ENCODE measurements at places on chromosomes 16 and 17. TPM values are rescaled to one million over a fixed set of nuclear protein-coding genes. Genes with fewer than 3 reads are reported as not detected.

DNA sequence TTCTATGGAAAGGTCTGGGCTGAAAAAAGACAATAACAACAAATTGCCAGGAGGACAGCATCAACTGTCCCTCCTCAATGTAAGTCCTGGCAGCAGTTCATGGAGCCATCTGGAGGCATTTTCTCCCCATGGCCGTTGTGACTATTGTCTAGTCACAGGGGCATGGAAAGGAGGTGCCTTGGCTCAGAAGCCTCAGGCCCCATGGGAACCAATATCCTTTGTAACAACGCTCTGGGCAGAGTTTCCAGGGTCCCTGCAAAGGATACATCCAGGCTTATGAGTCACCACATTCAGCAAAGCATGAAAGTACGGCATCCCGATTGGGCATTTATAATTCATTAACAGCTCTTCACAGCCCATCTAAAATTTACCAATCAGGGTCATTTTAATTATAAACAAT is 85.2 kb downstream of the GLG1 start:
- no peaks in the 10 kb centered on the region for H3K27me3 ChIP-seq
- no peak for DNase-seq
- H3K4me1 ChIP-seq, result no peaks in the 10 kb centered on the region
- no peak overlapping the region for H3K27ac ChIP-seq
- no peaks in the 10 kb centered on the region for H3K36me3 ChIP-seq

DNA sequence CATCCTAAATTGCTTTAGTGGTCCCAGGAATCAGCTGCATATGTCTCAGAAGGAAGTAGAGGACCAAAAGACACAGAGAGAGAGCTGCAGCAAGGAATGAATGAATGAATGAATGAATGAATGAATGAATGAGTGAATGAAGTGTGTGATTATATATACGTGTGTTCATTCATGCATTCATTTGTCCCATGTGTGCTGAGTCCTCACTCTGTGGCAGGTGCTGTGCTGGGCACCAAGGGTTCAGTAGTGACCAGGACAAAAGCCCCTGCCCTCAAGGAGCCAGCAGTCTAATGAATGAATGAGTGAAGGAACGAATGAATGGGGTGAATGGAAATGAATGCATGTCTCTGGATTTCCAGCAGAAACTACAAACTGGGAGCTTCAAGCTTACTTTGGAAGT is 9.4 kb downstream of the CNGB1 start:
- no peaks in the 10 kb centered on the region for H3K36me3 ChIP-seq
- no peaks in the 10 kb centered on the region for H3K27me3 ChIP-seq
- H3K4me3 ChIP-seq, result no peak overlapping the region
- DNase-seq, result no peak

Gene PRAC2
- total RNA-seq, result not detected

DNA sequence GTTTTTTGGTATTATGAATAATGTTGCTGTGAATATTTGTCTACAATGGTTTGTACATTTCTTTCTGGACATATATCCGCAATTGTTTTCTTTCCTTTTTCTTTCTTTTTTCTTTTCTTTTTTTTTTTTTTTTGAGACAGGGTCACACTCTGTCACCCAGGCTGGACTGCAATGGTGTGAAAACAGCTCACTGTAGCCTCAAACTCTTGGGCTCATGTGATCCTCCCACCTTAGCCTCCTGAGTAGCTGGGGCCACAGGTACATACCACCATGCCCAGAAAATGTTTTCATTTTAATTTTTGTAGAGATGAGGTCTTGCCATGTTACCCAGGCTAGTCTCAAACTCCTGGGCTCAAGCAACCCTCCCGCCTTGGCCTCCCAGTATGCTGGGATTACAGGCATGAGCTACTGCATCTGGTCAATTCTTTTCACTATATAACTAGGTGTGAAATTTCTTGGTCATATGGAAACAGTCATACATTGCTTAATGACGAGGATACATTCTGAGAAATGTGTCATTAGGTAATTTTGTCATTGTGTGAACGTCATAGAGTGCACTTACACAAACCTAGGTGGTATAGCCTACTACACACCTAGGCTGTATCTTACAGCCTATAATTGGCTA is 15.2 kb downstream of the IL21R start:
- no peak overlapping the region for H3K27ac ChIP-seq
- H3K36me3 ChIP-seq, result no peaks in the 10 kb centered on the region
- no peaks in the 10 kb centered on the region for H3K4me1 ChIP-seq
- DNase-seq, result no peak
- no peak overlapping the region for H3K4me3 ChIP-seq

DNA sequence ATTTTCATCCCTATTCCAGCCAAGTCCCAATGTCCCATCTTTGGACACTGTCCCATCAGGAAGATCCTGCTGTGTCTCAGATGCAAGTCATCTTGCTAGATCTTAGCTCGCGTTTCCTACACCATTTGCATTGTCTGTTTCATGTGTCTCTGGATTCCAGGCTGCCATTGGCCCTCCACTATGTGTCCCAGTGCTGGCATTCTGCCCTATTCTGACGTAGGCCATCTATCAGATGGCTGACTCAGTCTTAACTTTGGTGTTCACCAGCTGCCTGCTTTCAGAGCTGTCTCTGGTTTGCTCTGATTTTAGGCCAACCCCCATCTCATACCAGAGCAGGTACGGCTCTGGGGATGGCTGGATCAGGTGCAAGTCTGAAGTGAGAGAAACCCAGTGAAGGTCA is 300.9 kb upstream of the ASIC2 start:
- DNase-seq, result no peak
- no peak overlapping the region for H3K27ac ChIP-seq
- peaks cover 10% of the 10 kb centered on the region for H3K4me1 ChIP-seq
- H3K4me3 ChIP-seq, result no peak overlapping the region
- H3K27me3 ChIP-seq, result no peaks in the 10 kb centered on the region

DNA sequence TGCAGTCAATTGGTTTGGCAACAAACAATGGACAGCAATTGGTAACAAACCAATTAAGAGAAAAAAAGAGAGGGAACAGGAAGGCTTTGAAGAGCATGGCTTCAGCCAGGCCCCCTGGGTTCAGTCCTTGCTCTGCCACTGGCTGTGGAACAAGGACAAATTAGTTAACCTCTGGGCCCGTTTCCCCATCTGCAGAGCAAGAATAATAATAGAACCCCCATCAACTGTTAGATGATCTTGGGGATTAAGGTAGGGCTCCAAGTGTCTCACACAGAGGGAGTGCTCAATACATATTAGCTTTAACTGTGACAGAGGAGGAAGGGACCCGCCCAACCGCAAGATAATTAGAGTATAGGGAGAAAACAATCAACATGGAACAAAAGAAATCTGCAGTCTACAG is 55.2 kb downstream of the PECAM1 start:
- no peak overlapping the region for H3K4me3 ChIP-seq
- peaks cover 14% of the 10 kb centered on the region for H3K4me1 ChIP-seq
- H3K27me3 ChIP-seq, result no peaks in the 10 kb centered on the region
- no peaks in the 10 kb centered on the region for H3K36me3 ChIP-seq
- peak overlapping the region; percentile 45 for H3K27ac ChIP-seq

- no peaks in the 10 kb centered on the region for H3K36me3 ChIP-seq
- no peaks in the 10 kb centered on the region for H3K4me1 ChIP-seq
- no peaks in the 10 kb centered on the region for H3K27me3 ChIP-seq
- no peak for DNase-seq
Measured at GRCh38 chr16:77443357-77444146, 8.7 kb upstream of the ADAMTS18 start.

- DNase-seq, result no peak
- no peaks in the 10 kb centered on the region for H3K27me3 ChIP-seq
- H3K36me3 ChIP-seq, result no peaks in the 10 kb centered on the region
- no peak overlapping the region for H3K27ac ChIP-seq
- no peak overlapping the region for H3K4me3 ChIP-seq
Measured at GRCh38 chr16:51756447-51757123, 605.5 kb upstream of the SALL1 start.

Gene UMOD
- not detected for total RNA-seq

Gene MYO15B
- total RNA-seq, result 146 TPM

Gene TBC1D3I
- total RNA-seq, result not detected

GRCh38 chr17:17001874-17002520 is 30.1 kb upstream of the TNFRSF13B start:
- no peaks in the 10 kb centered on the region for H3K36me3 ChIP-seq
- H3K27me3 ChIP-seq, result no peaks in the 10 kb centered on the region
- no peak overlapping the region for H3K27ac ChIP-seq
- DNase-seq, result peak; percentile 74
- H3K4me3 ChIP-seq, result no peak overlapping the region
- H3K4me1 ChIP-seq, result no peaks in the 10 kb centered on the region

DNA sequence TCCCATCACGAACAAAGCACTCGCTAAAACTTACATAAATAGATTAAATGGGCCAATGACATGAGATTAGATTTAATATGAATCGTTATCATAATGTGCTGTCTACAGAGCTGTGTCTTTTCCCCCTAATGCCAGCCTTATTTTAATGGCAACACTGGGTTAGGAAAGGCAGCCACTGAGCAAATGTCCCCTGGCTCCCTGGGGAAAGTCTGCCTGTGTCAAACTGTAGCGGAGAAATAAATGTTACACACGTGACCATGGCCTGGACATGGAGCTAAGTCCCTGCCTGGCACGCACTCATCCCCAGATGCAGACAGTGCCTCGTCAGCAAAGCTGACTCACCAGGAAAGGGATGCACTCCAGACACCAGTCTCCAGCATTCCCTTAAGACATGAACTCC is 61.3 kb upstream of the SDK2 start:
- H3K36me3 ChIP-seq, result no peaks in the 10 kb centered on the region
- DNase-seq, result no peak

GRCh38 chr17:63477480-63478440 is 899 bp downstream of the ACE start:
- no peaks in the 10 kb centered on the region for H3K4me1 ChIP-seq
- H3K27ac ChIP-seq, result no peak overlapping the region
- H3K27me3 ChIP-seq, result no peaks in the 10 kb centered on the region
- H3K36me3 ChIP-seq, result no peaks in the 10 kb centered on the region

DNA sequence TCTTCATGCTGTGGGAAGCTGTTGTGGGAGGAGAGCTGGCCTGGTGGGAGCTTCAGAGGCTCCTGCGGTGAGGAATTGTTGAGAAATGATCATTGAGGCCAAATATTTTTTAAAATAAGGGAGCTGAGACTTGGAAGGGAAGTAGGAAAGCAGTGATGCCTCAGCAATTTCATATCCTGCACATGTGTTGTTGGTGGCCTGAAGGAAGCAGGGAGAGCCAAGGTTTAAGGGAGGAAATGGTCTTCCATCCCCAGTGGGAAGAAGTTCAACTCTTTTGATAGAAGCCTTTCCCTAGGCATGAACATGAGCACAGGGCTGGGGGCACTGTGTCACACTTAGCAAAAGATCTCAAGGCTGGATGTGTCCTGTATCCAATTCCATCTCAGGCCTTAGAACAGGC is at the start of gene CCL14:
CCL14 (minus strand) TSS at position 87 of the 400 bp plus-strand sequence; CDS start at position 7, 80 bp downstream.
- no peak within 1 kb of the TSS for H3K4me3 ChIP-seq
- no peak for DNase-seq
- no peaks in the 10 kb centered on the region for H3K4me1 ChIP-seq

Gene PMFBP1
- not detected for total RNA-seq

Gene CDH16
- total RNA-seq, result not detected

GRCh38 chr17:304461-304860 is 48.1 kb downstream of the RPH3AL start:
- no peaks in the 10 kb centered on the region for H3K4me1 ChIP-seq
- DNase-seq, result no peak
- H3K4me3 ChIP-seq, result no peak overlapping the region
- no peak overlapping the region for H3K27ac ChIP-seq
- no peaks in the 10 kb centered on the region for H3K27me3 ChIP-seq

- H3K27me3 ChIP-seq, result no peaks in the 10 kb centered on the region
- H3K4me3 ChIP-seq, result peak overlapping the region; percentile 35
- DNase-seq, result peak; percentile 62
- peaks cover 4% of the 10 kb centered on the region for H3K4me1 ChIP-seq
- H3K36me3 ChIP-seq, result no peaks in the 10 kb centered on the region
Measured at GRCh38 chr17:80832266-80832676, 159.4 kb upstream of the CHMP6 start.

Gene PRSS22
- 2.4 TPM for total RNA-seq

Gene KRTAP4-1
- not detected for total RNA-seq

- no peak for DNase-seq
- H3K27me3 ChIP-seq, result no peaks in the 10 kb centered on the region
- no peak overlapping the region for H3K4me3 ChIP-seq
- H3K4me1 ChIP-seq, result peaks cover 5% of the 10 kb centered on the region
- no peaks in the 10 kb centered on the region for H3K36me3 ChIP-seq
- H3K27ac ChIP-seq, result no peak overlapping the region
Measured at GRCh38 chr16:89637379-89637778, 20.1 kb downstream of the CHMP1A start.

DNA sequence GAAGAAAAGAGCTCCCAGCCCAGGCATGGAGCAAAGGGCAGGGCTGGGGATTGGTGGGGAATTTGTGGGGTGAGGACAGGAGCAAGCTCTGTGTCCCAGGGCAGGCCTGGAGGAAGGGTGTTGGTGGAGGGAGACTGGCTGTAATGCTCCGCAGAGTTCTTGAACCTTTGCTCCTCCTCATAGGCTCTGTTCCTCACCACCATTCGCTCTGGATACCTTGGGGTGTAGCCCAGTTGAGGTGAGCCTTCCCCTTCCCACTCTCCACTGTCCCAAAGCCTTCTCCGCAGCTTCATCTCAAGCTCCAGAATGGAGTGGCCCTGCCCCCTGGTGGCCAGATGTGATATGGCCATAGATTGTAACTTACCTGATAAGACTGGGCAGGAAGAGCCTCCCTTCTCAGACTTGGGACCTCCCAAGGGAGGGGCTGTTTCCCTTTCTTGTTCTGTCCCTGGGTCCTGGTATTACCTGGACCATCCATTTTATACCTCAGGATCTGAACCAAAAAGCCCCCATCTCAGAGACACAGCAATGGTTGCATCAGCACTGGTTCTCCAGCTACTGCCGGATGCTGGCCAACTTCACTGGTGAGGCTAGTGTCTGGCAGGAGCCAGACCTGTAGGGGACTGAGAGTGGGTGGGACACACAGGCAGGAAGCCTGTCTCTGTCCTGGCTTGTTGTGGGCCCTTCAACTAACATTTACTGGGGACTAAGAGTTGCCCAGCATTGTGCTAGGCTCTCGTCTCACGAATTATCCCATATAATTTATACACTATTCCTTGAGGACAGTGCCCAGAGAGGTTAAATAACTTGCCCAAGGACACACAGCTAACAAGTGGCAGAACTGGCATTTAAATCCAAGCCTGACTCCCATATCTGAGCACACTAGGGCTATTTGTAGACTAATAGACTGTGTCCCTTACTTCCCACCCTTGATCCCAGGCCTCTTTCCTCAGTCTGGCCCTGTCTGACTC is 19.1 kb upstream of the STAC2 start:
- H3K36me3 ChIP-seq, result no peaks in the 10 kb centered on the region
- H3K4me1 ChIP-seq, result no peaks in the 10 kb centered on the region
- DNase-seq, result peak; percentile 88
- H3K4me3 ChIP-seq, result no peak overlapping the region

GRCh38 chr17:61322325-61323002 is 77.2 kb upstream of the TBX2 start:
- no peaks in the 10 kb centered on the region for H3K36me3 ChIP-seq
- peak overlapping the region; percentile 70 for H3K27ac ChIP-seq
- H3K4me3 ChIP-seq, result no peak overlapping the region

Measured in uterus (tissue), 4 donors.